ENCODE measurements at places on chromosomes 3 and 15. TPM values are rescaled to one million over a fixed set of nuclear protein-coding genes. Genes with fewer than 3 reads are reported as not detected.
A peak's percentile ranks its signal among the peaks of the same experiment; 100 is the strongest.

TICRR gene
- total RNA-seq = under 0.01 TPM

SLC9C1 gene
- not detected for total RNA-seq

ZNF660 gene
- 6.3 TPM for total RNA-seq

TUSC7 gene
- not detected for total RNA-seq

RTP1 gene
- total RNA-seq = not detected

RBP2 gene
- not detected for total RNA-seq

LINGO1 gene
- 0.78 TPM for total RNA-seq

ISY1 gene
- 9.3 TPM for total RNA-seq

GOLGA8R gene
- 6.2 TPM for total RNA-seq

SAMD7 gene
- total RNA-seq = not detected

CCDC9B gene
- total RNA-seq = 26.4 TPM

SSUH2 gene
- 0.26 TPM for total RNA-seq

LEKR1 gene
- 1.3 TPM for total RNA-seq

GRCh38 chr15:94335616-94336015, 104.3 kb downstream of the MCTP2 start:
- no peak for DNase-seq

- DNase-seq = no peak
These were observed 29.5 kb downstream of the ZNF662 start for GRCh38 chr3:42935472-42935871.

DNA sequence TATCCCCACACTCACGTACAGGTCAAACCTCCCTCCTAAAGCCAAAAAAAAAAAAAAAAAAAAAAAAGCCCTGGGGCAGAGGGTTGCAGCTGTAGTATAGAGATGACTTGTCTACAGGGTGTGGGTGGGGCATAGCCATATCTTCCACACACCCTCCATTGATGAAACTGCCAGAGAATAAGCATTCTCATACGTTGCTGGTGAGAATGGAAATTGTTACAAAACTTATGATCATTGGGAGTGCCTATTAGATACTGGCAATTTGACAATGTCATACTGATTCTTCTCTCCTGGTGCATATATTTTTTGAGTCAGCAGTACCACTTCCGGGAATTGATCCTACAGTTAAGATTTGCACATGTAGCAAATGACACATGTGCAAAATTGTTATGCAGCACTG, 11.0 kb upstream of the CTNNB1 start:
- no peak for DNase-seq

- DNase-seq = no peak
These were observed 507.0 kb downstream of the ZPLD1 start for GRCh38 chr3:102941786-102942185.

- DNase-seq = no peak
These were observed 405 bp upstream of the SPG21 start for GRCh38 chr15:64990168-64990470.

- peak; percentile 45 for DNase-seq
These were observed 203.6 kb downstream of the AKAP13 start for GRCh38 chr15:85583923-85584390.

DNA sequence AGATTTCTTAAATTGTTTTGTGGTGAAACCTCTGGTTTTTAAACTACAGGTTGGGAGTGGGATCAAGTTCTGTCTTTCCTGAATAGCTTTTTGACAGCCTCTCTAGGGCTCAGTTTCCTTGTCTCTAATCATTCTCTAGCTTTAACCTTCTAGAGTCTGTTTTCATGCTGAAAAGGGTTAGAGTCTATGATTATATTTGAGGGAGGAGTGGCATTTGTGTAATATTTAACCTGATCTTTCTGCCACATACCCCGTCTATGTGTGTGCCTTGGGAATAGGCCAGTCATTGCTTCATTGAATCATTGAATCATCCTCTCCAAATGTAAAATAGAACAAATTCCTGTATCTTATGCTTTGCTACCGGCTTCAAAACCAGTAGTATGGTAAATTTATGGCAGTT, 204.9 kb downstream of the KLHL25 start:
- DNase-seq = no peak

DNA sequence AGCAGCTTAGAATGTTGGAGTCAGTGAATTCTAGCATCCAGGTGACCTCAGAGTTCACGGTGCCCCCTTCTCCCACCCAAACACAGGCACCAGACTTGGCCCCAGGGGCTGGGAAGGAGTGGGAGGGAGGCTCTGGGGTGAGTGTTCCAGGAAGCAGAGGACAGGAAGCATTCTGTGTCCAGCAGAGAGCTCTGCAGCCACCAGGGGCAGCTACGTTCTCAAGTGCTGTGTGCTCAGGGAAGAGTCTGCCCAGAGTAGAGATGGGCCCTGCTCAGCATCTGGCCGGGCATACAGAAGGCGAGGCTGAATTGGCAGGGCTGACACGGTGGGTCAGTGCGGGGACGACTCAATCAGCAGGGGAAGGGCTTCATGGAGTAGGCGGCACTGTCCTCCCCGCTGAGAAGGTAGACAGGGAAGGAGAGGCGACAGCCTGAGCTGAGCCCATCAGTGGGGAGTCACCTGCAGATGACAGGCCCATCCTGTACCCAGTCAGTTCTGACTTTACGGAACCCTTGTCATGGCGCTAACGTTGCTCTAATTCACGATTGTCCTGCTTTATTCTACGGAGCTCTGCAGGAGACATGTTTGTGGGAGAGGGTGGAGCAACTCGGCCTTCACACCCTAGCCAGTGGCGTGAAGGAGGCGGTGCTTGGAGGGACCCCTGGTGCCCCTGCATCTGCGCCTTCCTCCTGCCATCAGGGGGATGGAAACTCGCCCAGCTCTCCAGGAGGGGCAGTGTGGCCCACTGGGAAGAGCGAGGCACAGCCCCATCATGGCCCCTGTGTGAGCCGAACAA, 82.2 kb downstream of the C3orf70 start:
- no peak for DNase-seq

DNA sequence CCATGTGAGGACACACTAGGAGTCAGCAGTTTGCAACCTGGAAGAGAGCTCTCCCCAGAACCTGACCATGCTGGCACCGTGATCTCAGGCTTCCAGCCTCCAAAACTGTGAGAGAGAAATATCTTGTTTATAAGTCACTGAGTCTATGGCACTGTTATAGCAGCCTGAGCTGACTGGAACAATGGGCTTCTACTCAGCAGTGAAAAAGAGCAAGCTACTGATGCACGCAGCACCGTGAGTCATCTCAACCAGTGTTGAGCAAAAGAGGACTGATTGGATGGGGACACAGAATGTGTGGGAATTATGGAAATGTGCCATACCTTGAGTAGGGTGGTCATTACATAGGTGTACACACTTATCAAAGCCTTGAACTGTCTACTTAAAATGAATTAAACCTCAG, 230.4 kb downstream of the PLCL2 start:
- DNase-seq = no peak

- DNase-seq = peak; percentile 35
These were observed 86.0 kb downstream of the ECT2 start for GRCh38 chr3:172836390-172836997.

GRCh38 chr15:90836296-90836871, 32.0 kb upstream of the FURIN start:
- no peak for DNase-seq

GRCh38 chr3:116873142-116873541, 163.6 kb downstream of the TUSC7 start:
- DNase-seq = no peak

GRCh38 chr15:89119489-89120478, 31.5 kb downstream of the ABHD2 start:
- DNase-seq = peak; percentile 37

DNA sequence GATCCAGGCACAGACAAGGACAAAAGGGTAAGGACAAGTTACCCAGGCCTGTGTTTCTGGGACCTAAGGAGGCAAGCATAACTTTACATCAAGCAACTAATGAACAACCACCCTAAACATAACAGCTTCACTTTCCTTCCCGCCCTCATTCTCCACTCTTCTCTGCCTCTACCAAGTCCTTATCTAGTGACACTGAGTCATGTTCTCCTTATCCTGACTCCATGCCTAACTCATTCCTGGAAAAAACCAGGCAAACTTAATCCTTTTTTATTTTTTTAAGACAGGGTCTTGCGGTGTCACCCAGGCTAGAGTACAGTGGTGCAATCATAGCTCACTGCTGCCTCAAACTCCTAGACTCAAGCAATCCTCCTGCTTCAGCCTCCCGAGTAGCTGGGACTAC, 44.5 kb downstream of the TMEM44 start:
- no peak for DNase-seq

GRCh38 chr3:32048487-32049182, 57.8 kb upstream of the GPD1L start:
- no peak for DNase-seq

DNA sequence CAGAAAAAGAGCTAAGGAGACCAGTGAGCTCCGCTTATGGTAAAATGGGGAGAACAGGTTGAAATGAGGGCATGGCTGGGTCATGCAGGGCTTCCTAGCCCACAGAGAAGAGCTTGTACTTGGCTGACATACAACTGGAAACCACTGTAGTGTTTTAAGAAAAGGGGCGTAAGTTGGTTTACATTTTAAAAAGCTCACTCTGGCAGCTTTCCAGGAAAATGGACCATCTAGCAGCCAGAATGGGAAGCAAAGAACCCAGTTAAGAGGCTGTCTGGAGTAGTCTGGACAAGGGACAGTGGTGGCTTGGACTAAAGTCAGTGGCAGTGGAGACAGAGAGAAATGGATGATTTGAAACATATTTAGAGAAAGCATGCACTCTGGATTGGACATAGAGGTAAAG, 1.9 kb downstream of the MORC1 start:
- no peak for DNase-seq

DNA sequence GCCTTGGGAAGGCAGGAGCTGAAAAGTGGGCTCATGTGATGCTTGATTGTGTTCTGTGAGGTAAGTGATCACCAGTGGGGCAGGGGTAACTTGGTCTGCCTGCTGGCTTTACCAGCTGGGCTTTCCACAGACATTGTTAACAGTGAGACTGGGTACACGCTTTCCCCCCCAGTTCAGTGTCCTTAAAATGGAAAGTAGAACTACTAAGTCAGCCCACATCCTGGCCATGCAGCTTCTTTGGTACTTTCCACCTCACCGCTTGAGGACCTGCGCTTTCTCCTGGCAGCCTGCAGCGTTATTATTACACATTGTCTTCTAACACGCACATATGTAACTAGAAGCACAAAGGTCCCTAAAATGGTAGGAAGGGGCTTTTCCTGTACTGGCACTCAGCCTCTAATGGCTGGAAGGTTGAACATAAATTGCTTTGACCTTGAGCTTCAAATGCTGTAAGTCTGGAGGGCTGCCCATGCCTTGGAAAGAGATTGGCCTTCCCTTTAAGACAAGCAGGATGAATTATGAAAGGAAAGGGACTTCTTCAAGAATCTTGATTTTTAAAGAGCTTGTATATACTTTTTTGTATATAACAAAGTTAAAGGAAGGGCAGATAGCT, 216.1 kb upstream of the ROPN1 start:
- no peak for DNase-seq

DNA sequence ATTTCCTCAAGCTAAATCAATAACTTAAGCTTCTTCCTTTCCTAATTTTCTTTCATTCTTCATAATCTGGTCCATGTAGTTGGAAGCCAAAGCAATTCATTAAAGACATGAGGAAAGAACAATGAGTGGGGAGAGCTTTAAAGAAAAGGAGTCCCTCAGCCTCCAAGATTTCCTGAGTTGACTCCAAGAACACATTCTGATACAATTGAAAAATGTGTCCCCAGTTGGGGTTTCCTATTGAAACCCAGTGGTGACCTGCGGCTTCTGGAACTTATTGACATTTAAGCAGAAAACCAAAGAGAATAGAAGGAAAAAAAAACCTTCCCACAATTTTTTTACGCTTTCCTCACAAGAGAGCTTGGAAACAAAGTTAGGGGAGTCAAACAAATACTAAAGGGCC, 37.0 kb downstream of the ATP8B4 start:
- DNase-seq = no peak

GRCh38 chr3:114721864-114722263, 425.2 kb downstream of the ZBTB20 start:
- no peak for DNase-seq

DNA sequence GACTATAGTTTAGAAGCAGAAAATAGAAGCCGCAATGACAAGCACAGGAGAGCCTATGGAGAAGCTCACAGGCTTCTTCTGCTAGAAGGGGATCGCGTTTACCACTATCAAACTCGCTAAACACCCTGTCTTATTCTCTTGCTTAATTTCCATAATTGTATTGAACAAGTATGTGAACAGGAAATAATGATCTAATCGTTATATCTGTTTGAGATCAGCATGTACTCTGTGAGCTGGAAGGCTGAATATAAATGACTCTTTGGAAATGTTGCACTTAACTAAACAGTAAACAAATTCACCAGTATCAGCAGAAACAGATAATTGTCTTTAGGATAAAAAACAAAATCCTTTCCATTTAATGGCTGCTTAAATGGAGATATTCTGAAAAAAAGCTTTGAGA, 15.0 kb downstream of the NEK10 start:
- DNase-seq = no peak

GRCh38 chr3:174776123-174776522, 83.0 kb upstream of the NAALADL2 start:
- no peak for DNase-seq

GRCh38 chr3:172562871-172563865, 39.9 kb upstream of the TNFSF10 start:
- no peak for DNase-seq

- no peak for DNase-seq
These were observed 13.7 kb upstream of the SEMA3B start for GRCh38 chr3:50255251-50255615.
